ENCODE measurements at places on chromosomes 6 and 20.

- DNase-seq, result peak; percentile 75
Measured at GRCh38 chr20:43691928-43692524, 25.1 kb downstream of the MYBL2 start.

- no peak for DNase-seq
Measured at GRCh38 chr6:86856379-86856778, 80.9 kb upstream of the HTR1E start.

GRCh38 chr20:15320941-15321340, 983.5 kb upstream of the FLRT3 start:
- DNase-seq, result no peak

- DNase-seq, result no peak
Measured at GRCh38 chr20:5608104-5608441, 142.1 kb upstream of the SHLD1 start.

DNA sequence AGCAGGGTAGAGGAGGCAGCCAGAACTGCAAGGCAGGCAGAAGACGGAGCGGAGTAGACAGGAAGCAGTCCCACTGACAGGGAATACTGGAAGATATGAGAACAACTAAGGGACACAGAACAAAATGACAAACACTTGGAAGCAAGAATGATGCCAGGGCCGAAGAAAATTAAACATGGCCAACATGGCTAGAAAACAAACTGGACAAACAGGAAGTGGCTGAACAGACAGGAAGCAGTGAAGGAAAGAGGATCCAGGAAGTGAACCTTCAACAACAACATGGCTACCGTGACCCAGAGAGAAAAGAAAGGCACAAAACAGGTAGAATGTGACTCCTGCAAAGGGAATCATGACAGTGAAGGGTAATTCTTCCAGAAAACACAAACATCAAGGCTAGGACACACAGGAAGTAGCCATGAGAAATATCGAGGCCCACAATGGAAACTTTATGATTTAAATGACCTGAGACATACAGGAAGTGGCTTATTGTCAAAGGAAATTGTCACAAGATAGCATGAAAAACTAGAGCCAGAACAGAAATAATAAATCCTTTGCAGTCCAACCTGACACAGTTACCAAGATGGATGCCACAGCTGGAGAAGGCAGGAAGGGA, 9.1 kb downstream of the COL11A2 start:
- DNase-seq, result no peak

Measured in stimulated activated CD4-positive, alpha-beta T cell treated with anti-CD3 and anti-CD28 coated beads, Interleukin-2, amount 100 ng/mL, for 24 hours (primary cell).